D721Med (cell line): ENCODE measurements at places on chromosomes 3 and 15.

DNA sequence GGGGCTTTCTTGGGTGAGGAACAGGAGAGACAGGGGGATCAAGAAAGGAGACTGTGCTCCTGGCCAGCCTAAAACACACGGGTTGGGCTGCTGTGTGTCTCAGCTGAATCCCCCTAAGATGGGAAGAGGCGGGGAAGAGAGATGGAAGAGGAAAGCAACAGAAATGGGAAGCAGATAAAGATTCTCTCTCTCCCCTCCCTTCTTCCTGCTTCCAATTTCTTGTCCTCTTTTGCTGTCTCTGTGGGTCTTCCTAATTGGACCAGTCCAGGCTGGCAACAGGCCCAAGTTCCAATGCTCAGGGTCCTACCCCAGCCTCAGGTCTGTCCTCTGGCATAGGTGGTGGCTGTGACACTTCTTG, 7.1 kb downstream of the ISLR2 start:
- DNase-seq, result no peak

DNA sequence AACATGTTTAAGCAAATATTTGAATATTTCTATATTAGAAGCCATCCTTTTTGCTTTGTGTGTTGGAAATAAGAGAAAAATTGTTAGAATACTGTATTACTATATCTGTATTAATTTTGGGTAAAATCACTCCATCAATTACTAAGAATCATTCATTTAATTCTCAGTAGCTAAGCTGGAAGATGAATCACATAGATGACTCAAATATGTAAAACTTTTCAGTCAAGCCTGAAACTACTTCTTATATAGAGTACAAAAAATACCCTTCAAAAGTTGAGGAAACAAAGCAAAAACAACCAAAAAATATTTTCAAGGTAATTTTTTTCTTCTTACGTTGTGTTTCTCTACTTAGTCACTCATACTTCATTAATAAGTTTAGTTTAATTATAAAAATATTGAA, 205.7 kb upstream of the ROBO1 start:
- DNase-seq, result no peak

- no peak for DNase-seq
Measured at GRCh38 chr3:106530367-106530766, 661.6 kb upstream of the CBLB start.

- DNase-seq, result no peak
Measured at GRCh38 chr3:173599673-173600072, 202.1 kb downstream of the NLGN1 start.

GRCh38 chr3:24963762-24964625, 464.1 kb upstream of the RARB start:
- no peak for DNase-seq
